HCEC 1CT (cell line): ENCODE measurements at places on chromosomes 1 and 21.

DNA sequence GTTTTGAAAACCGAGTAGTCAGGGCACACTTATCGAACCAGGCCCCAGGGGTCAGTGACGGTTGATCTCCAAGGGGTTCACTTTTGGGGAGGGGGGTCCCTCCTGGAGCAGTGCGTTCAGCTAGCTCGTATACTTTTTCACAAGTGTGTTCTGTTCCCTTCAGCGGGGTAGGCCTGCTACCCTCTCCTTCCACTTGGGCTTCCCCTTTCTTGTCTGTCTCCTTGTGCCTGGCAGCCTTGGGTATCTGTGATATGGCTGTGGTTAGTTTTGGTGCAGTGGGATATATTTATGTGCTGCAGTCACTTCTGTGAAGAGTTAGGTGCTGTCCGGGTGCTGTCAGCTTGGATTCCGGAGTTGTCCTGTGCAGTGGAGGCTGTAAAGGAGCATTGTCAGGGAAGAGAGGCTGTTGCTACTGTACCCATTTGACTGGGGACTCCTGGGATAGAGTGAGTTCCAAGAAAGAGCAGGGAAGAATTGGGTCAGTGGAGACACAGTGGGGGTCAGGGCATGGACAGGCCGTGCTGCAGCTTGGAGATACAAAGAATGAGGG lies 29.7 kb downstream of the ADARB1 start:
- DNase-seq = no peak

- DNase-seq = peak; percentile 89
These were observed 145.5 kb upstream of the IRF2BP2 start for GRCh38 chr1:234755449-234755863.

DNA sequence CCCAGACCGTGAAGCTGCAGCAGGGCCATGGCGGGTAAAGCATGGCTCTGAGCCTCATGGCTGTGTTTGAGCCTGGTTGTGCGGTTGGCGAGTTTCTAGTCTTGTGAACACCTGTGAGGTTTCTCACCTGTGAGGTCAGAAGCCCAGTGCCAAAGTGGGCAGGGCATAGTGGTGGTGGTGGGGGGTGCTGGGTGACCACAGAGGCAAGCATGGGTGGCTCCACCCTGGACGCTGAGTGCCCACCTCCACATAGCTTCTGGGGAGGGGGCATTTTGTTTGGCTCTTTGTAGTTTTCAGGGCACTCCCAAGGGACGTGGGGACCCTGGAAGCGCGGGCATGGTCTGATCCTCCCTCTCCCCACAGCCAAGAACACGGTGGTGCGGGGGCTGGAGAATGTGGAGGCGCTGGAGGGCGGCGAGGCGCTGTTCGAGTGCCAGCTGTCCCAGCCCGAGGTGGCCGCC lies 91.1 kb downstream of the TRIM11 start:
- no peak for DNase-seq

DNA sequence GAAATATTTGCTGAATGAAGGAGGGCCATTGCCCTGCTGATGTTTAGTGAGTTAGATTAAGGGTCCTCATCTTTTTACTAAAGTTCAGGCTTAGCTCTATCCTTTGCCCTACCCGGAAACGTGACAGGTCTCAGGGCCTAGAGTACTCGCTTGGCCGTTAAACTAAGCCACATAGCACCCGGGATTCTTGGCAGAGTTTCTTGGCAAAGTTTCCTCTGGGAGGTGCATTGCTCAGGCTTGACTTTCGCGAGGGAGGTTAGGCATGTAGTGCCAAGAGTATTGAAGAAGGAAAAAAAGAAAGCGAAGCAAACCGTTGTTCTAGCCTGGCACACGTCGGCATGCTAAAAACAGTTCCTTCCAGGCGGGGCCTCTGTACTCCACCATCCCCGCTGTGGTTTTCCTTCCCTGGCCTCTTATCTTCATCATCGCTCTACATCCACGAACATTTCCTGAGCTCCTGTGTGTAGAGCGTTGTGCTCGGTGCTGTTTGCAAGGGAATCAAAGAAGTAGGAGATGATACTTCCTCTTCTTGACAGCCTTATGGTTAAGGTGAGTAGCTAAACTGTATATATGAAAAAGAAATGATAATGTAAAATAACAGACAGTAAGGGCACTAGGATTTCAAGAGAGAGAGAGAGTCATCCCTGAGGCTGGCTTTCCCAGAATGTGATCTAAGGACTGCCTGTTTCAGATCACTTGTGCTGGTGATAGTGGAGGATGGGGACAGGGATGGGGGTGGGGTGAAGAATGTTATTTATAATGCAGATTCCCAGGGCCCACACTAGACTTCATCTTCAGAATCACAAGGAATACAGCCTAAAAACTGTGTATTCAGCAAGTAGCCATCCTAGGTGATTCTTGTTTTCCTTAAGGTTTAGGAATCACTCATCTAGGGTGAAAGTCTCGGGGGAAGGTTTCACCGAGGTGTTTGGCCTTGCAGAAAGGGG lies 18.8 kb downstream of the RNF220 start:
- peak; percentile 39 for DNase-seq

DNA sequence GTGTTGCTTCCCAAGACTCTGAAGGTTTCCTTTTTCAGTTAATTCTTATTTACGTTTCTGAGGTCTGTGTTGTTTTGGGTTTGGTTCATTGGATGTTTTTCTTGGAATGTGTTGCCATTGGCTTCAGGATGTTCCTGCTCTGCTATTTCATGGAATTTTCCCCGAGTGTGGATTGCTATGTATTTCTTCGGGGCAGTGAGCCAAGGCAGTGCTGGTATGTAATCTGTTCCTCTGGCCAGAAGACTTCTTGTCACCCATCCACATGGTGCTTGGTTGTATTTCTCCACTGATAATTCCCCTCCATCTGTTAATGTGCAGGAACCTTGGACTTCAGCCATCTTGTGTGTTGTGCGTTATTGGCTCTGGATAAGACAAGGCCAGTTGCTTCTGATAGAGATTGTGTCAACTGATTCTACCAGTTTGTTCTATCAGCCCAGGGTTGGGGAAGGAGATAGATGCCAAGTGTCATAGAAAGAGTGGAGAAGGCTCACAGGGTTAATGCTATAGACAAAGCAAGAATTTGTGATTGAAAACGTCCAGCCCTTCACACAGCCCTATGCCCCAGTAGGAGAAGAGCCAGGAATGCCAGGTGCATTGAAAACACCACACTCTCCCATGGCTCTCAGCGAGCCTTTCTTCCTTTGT lies 505.2 kb downstream of the PLPP3 start:
- peak; percentile 54 for DNase-seq

DNA sequence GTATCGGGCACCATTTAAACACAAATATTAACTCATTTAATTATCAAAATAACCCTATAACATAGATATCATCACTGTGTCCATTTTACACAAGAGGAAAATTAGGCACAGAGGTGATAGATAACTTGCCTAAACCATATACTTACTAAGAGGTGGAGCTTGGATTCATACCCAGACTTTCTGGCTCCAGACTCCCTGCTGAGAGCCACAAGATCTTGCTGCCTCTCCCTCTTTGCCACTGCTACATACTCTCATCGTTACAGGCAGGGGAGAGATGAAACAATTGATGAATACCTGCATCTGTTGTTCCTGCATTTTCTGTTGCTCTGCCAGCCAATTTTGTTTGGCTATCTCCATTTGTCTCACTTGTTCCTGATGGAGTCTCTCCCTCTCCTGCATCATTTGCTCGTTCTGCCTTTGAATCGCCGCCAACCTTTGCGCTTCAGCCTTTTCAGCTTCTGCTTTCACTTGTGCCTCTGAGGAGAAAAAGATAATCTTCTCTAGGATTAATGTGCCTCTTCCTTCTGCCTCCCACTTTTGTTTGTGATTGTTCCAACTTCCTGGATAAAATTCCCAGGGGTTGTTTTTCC lies 10.6 kb downstream of the GBP5 start:
- DNase-seq = no peak

- DNase-seq = no peak
These were observed 10.5 kb upstream of the IFI6 start for GRCh38 chr1:27682351-27682944.

- no peak for DNase-seq
These were observed 20.7 kb upstream of the GJA5 start for GRCh38 chr1:147781056-147781471.

GRCh38 chr1:94225845-94226244 lies 11.5 kb downstream of the ARHGAP29 start:
- DNase-seq = no peak

DNA sequence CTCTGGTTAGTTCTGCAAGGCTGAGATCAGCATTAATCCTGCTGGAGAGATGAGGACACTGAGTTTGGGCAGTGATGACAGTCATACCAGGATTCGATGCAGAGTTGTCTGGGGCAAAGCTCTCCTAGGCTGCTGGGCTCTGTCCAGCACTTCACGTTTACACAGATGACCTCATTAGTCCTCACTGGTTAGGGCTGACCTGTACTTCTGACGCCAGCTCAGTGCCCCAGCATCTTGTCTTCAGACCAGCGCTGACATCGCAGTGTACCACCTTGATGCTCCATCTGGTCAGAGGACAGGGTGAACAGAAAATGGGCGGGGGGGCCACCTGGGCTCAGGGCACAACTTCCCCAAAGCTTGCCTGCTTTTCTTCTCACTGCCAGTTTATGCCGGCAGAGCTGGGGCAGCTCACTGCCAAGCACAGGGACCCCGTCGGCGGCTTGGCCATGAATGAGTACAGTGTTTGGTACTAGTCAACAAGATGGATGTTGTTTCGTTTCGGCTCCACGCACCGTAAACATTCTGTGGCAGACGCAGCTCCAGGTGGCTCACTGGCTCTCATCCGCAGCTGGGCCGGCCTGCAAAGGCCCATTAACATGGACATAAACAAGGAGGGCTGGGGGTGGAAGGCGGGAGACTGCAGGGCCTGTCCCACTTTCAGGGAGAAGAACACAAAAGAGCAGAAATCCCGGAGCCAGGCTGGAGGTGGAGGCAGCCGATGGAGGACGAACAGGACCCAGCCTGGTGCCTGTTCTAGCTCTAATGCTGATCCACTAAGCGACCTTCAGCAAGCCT lies 118.7 kb downstream of the GLIS1 start:
- peak; percentile 11 for DNase-seq

GRCh38 chr1:7639435-7640131 lies 131.5 kb upstream of the VAMP3 start:
- DNase-seq = no peak

DNA sequence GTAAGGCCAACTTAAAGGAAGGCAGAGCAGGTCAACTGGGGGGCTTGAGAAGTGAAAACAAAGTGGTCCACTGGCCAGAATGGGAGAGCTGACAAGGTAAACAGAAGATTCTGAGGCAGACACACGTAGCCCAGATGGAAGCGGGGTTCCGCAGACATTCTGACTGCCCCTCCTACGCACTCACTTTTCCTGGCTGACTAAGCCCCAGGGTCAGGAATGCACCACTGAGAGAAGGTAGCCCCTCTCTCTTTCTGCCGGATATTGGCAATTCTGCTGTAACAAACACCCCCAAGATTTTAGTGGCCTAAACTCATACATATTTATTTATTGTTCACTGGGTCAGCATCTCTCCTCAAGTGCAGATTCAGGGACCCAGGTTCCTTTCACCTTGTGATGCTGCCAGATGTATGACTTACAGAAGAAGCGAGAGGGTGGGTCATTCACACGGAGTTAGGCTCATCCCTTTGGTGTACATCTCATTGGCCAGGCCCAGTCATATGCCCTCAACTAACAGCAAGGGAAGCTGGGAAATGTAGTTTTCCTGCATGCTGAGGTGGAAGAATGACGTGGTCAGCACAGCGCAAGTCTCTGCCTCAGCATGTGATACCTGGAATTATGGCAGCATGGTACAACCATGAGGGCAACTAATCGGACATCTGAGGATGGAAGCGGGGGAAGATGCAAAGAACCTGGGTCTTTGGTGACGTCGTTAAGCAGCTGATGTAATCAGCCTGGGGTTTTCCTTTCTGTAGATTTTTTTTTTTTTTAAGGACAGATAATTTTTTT lies 43.4 kb upstream of the MRPS6 start:
- DNase-seq = peak; percentile 83

DNA sequence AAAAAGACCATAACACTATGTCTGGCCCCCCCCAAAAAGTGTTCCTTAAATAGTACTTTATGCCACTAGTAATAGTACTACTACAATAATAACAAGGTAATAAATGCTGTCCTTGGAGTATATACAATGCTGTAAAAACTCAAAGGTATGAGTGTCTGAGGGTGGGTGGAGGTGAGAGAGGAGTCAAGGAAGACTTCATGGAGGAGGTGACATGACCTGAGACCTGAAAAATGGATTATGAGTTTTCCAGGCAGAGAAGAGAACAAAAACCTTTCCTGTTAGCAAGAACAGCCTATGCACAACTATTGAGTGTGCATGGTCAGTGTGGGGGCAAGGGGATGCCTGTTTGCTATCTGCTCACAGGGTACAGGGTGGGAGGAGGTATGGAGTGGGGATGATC lies 290.2 kb upstream of the USP24 start:
- no peak for DNase-seq

- no peak for DNase-seq
These were observed 7.6 kb upstream of the HHAT start for GRCh38 chr1:210321131-210321530.

- no peak for DNase-seq
These were observed 102.9 kb upstream of the PTGFR start for GRCh38 chr1:78387871-78388270.

DNA sequence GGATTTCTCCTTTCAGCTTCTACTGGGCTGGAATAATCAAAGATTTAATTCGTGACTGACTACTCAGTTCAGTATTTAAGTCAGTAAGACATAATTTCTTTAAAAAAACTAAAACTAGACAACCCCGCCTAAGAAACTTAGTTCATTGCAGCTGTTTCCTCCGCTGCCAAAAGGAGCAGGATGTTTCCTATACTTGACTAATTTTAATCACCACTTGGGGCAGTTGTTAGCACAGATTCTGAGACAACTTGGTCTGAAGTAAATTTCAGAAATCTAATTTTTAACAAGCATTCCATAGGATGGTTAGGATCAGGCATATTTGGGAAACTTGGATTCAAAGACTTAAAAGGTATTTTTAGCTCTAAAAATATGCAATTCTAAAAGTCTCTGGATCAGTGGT lies 34.0 kb downstream of the EPRS1 start:
- peak; percentile 36 for DNase-seq

- DNase-seq = no peak
These were observed 174.1 kb downstream of the ACTL8 start for GRCh38 chr1:17929224-17929623.
